Stimulated activated CD4-positive, alpha-beta T cell treated with anti-CD3 and anti-CD28 coated beads, TNF-alpha, amount 100 ng/mL, for 4 hours (primary cell): ENCODE measurements at places on chromosomes 12 and 14.

- DNase-seq = no peak
Observed at GRCh38 chr14:54440037-54440436, 1.1 kb downstream of the CNIH1 start.

- DNase-seq = no peak
Observed at GRCh38 chr12:94700662-94701061, 50.3 kb upstream of the TMCC3 start.

GRCh38 chr14:100341301-100342031, 18.3 kb downstream of the SLC25A47 start:
- no peak for DNase-seq

DNA sequence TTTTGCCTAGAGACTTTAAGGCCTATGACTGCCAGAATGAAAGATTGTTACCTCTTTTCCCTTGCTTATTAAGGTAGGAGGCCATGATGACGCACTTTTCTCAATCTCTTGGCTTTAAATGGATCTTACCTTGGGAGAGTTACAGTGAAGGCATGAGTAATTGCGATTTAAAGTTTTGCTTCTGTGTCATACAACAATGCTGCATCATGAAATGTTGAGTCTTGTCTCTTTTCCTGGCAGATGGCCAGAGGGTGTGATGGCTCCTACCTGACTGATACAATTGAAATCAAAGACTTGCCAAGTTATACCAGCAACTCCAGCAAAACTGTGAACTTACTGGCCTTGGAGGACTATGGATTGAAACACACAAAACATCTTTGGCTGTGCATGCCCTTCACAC, 17.2 kb upstream of the LRRK2 start:
- DNase-seq = no peak

- DNase-seq = no peak
Observed at GRCh38 chr12:22248121-22248520, 86.4 kb downstream of the ST8SIA1 start.
